Activated CD4-positive, CD25-positive, alpha-beta regulatory T cell treated with anti-CD3 and anti-CD28 coated beads, Interleukin-2, amount 50 U/mL, for 16 hours (primary cell): ENCODE measurements at places on chromosomes 1 and 21.

DNA sequence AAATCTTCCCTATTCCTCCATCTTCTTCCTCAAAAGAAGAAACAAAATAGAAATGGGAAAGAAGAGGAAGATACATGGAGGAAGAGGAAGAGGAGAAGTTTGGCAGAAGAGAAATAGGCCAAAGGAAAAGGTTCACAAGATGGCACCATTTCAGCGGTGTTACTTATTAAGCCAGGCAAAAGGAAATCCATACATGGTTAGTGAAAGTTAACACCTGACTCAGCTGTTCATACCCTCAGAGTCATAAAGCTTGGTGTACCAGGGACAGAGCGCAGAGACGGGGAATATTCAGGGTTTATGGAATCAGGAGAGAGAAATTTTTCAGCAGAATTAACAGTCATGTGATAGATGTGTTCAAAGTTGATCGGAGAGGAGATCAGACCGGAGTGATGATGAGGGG, 70.6 kb downstream of the COQ8A start:
- DNase-seq: no peak

DNA sequence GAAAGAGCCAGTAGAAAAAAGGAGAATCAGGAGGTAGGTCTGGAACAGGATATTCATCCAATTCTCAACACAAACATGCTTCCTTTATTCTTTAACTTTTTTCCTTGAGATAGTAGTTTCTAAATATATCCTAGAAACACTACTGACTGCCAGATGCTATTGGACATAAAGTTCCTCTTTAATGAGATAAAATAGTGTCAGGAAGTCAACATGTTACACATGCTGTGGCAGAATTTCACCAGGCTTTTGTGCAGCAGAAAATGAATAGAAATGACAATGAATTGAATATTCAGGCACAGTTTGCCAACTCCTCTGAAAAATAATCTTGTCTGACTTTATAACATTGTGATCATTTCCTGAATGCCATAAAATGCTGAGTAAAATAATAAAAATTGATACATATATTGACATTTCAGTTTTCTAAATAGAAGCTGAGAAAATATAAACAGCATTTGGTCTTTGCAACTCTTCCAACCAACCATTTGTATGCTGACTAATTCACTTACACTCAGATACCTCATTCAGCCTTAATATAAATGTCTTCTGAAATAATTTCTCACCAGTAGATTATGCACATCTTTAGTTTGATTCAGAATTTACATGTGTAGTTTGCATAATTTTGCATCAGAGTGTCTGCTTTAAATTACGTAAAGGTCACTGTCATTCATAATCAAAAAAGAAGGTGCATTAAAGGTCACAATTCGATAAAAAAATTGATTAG, 486.1 kb upstream of the ADGRL2 start:
- DNase-seq: no peak

DNA sequence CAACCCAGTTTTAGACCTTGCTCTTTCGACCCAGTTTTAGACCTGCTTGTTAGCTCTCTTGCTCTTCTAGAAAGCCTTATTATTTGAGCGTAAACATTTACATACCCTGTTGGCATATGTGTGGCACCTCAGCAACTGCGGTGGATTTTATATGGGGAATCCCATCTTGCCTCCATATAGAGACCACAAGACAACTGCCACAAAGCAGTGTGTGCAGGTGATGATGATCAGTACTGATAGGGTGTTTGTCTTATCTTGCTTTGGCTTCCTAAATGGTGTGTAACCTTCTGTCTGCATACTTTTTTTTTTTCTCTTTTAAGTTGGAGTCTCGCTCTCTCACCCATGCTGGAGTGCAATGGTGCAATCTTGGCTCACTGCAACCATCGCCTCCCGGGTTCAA, 1270.8 kb downstream of the MRPL39 start:
- DNase-seq: no peak

DNA sequence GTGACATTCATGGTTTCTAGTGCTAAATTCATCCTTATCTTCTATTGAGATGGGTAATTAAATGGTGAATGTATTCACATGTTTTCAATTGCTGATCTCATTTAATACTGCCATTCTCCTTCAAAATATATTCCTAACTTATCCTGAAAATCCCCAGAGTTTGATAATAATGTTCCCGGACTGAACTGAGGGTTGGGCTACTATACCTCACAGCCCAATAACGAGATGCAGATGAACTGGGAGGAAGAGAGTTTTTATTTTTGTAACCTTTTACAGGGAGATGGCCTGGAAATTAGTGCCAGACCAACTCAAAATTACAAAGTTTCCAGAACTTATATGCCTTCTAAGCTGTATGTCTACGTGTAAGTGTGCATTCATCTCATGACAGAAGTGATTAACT, 210.8 kb downstream of the APP start:
- DNase-seq: no peak

DNA sequence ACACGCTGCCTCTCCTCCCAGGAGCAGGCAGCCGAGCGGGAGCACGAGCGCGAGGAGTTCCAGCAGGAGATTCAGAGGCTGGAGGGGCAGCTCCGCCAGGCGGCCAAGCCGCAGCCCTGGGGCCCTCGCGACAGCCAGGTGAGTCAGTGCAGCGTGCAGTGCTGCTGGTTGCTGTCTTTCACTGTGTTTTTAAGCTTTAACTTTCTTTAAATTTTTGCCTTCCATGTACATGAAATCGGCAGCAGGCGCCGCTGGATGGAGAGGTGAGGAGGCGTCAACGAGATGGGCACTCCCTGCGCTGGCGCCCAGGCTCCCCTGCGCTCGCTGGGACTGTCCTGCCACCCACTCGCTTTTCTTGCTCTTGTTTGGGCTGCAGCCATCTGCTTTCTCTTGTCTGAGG, 60.7 kb upstream of the DIP2A start:
- DNase-seq: no peak

DNA sequence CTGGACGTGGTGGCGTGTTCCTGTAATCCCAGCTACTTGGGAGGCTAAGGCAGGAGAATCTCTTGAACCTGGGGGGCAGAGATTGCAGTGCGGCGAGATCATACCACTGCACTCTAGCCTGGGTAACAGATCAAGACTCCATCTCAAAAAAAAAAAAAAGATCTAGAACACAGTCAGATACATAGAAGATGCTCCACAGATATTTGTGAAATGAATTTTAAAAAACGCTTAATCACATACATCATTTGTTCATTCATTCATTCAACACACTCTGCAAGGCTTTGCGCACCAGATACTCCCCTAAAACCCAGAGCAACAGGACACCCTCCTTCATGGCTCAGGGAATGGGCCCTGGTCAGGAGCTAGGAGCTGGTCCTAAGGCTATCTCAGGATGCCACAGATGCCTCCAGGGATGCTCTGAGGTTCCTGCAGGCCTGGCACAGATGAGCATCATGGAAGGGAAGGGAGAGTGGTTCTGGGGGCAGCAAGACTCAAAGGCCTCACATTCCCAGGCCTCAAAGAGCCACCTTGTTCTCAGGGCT, 6.4 kb downstream of the HSPG2 start:
- no peak for DNase-seq
